Activated CD8-positive, alpha-beta memory T cell treated with anti-CD3 and anti-CD28 coated beads, Interleukin-2, amount 10 ng/mL, durations not matched to agents 7 days and 5 days (primary cell): ENCODE measurements at places on chromosomes 16 and 17. TPM values are rescaled to one million over a fixed set of nuclear protein-coding genes. Genes with fewer than 3 reads are reported as not detected.
A peak's percentile ranks its signal among the peaks of the same experiment; 100 is the strongest.

Gene SLC5A2
- total RNA-seq, result not detected

Gene DBNDD1
- not detected for total RNA-seq

Gene KCNJ2
- not detected for total RNA-seq

Gene GAS7
- 2.1 TPM for total RNA-seq

Gene CDH11
- total RNA-seq, result not detected

Gene KCNG4
- total RNA-seq, result not detected

Gene SRR
- 18.8 TPM for total RNA-seq

Gene CNTNAP1
- 0.61 TPM for total RNA-seq

DNA sequence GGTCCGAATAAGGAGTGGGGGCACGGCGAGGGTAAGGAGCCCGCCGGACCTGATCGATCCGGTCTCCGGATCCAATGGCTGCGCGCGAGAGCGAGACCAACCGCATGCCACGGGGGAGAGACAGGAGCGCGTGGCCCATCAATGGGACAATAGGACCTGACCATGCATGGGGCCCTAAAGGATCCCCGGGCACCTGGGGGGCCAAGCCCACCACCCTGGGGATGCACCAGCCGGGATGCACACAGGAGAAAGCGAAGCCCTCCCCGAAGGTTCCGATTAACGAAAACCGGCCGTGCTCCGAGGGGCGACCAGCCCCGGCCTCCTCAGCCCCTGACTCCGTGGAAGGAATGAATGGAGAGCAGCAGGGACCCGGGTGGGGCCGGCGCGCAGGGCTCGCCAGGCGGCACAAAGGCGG, 525 bp downstream of the JPT1 start:
- H3K36me3 ChIP-seq, result peaks cover 26% of the 10 kb centered on the region
- H3K4me1 ChIP-seq, result peaks cover 38% of the 10 kb centered on the region
- H3K27ac ChIP-seq, result peak overlapping the region; percentile 90
- peak overlapping the region; percentile 98 for H3K4me3 ChIP-seq
- no peaks in the 10 kb centered on the region for H3K27me3 ChIP-seq

GRCh38 chr16:86479419-86479818, 30.9 kb upstream of the FOXF1 start:
- no peak overlapping the region for H3K4me3 ChIP-seq
- no peak overlapping the region for H3K27ac ChIP-seq
- no peak for DNase-seq
- no peaks in the 10 kb centered on the region for H3K36me3 ChIP-seq
- H3K27me3 ChIP-seq, result peaks cover 15% of the 10 kb centered on the region

GRCh38 chr16:50568187-50568815, 20.1 kb downstream of the NKD1 start:
- no peak for DNase-seq
- H3K4me3 ChIP-seq, result no peak overlapping the region
- H3K27me3 ChIP-seq, result no peaks in the 10 kb centered on the region
- H3K36me3 ChIP-seq, result no peaks in the 10 kb centered on the region
- H3K27ac ChIP-seq, result no peak overlapping the region

- no peak overlapping the region for H3K27ac ChIP-seq
- H3K27me3 ChIP-seq, result peaks cover 28% of the 10 kb centered on the region
- H3K4me1 ChIP-seq, result peaks cover 1% of the 10 kb centered on the region
- H3K36me3 ChIP-seq, result no peaks in the 10 kb centered on the region
- H3K4me3 ChIP-seq, result no peak overlapping the region
- peak; percentile 33 for DNase-seq
These were observed 101.5 kb upstream of the CDH5 start for GRCh38 chr16:66265048-66265415.

DNA sequence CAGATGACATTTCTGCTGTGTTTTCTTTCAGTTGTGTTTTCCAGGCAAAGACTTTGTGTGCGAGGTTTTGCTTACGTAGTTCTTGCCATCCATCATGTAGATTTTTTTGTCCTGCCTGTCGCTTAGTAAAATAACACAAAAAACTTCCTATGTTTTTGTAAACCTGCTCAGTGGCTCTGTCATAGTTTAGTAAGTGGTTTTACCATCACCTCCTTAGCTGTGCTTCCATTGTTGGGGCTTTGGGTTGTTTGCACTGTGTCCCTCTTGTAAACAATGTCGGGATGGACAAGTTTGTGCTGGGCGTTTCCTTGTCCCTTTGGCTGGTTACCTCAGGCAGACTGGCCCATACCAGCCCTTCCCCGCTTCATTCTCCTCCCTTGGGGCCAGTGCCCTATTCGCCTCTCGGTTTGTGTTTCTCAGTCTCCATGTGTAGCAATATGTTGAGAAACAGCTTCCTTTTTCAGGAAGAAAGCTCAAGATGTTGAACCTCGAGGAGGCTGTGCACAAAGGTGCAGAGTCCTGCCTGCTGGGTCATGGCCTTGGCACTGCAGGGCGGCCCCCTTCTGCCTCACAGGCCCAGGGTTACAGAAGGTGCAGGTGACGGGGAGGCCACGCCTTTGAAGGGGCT, 74.6 kb downstream of the KSR1 start:
- H3K4me3 ChIP-seq, result no peak overlapping the region
- H3K27ac ChIP-seq, result no peak overlapping the region
- peaks cover 64% of the 10 kb centered on the region for H3K4me1 ChIP-seq
- H3K36me3 ChIP-seq, result no peaks in the 10 kb centered on the region

DNA sequence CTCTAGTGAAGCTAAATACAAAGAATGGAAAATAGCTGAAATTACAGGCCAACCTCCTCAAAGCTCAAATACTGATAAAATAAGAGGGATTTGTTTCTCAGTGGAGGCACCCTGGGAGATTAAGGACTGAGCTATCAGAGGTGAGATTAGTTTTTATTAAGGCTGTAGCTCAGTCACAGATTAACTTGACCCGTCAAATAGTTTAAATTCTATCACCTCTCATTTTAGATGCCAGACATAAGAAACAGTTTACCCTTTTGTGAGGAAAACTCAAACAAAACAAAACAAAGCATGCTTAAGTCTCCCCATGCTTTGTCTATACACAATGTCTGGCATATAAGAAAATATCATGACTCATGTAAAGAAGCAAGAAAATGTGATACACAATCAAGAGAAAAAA, 208.3 kb upstream of the PMFBP1 start:
- no peak for DNase-seq
- no peaks in the 10 kb centered on the region for H3K4me1 ChIP-seq
- no peaks in the 10 kb centered on the region for H3K27me3 ChIP-seq
- H3K36me3 ChIP-seq, result no peaks in the 10 kb centered on the region

DNA sequence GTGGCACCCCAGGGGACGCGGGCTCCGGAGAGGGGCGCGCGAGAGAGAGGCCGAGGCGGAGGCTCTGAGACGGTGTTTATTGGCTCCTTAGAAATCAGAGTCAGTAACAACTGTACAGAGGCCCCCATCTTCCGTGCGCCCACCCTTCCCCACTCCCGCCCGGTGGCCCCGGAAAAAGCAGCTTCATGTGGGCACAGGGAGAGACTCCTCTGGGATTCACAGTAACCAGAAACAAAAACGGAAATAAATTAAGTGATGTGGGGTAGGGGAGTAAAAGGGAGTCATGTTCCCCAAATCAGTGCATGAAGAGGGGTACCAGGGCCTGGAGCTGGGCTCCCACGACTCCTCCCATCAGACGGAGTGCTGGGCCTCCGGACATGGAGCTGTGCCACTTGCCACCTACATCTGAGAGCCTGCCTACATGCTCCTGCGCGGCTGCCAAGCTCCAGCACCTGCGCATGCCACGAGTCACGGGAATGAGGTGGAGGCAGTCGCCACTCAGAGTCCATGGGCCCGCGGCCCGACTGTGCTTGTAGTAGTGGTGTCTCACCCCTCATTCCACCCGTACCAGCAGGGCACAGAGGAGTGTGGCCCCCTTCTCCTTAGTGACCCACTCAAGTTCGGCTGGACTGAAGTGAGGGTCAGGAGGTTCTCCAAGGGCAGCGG, 543 bp upstream of the GPS2 start:
- DNase-seq, result no peak
- H3K27ac ChIP-seq, result peak overlapping the region; percentile 87
- peaks cover 45% of the 10 kb centered on the region for H3K4me1 ChIP-seq
- no peaks in the 10 kb centered on the region for H3K27me3 ChIP-seq
- H3K36me3 ChIP-seq, result peaks cover 29% of the 10 kb centered on the region
- peak overlapping the region; percentile 80 for H3K4me3 ChIP-seq

GRCh38 chr17:83018658-83019193, 60.7 kb upstream of the METRNL start:
- no peak overlapping the region for H3K27ac ChIP-seq
- peaks cover 4% of the 10 kb centered on the region for H3K4me1 ChIP-seq
- peaks cover 7% of the 10 kb centered on the region for H3K36me3 ChIP-seq
- no peaks in the 10 kb centered on the region for H3K27me3 ChIP-seq

- H3K4me3 ChIP-seq, result no peak overlapping the region
- H3K4me1 ChIP-seq, result no peaks in the 10 kb centered on the region
- no peak overlapping the region for H3K27ac ChIP-seq
- no peaks in the 10 kb centered on the region for H3K27me3 ChIP-seq
These were observed 831.0 kb upstream of the EEF2KMT start for GRCh38 chr16:5928476-5929065.

DNA sequence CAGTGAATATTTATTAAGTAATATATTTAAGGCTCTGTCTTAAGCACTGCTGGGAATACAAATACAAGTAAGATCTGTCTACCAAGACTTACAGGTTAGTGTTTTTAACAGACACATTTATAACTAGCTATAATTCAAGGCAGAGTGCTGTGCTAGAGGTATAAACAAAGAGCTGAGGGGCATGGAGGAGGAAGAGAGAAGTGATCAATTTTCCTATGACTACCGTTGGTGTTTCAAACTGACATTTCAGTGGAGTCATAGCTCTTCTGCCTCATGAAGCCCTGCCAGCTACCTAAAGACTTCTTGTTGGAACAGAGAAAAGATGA, 79.9 kb downstream of the CYB561 start:
- no peak for DNase-seq
- no peak overlapping the region for H3K27ac ChIP-seq
- H3K4me3 ChIP-seq, result no peak overlapping the region
- H3K27me3 ChIP-seq, result no peaks in the 10 kb centered on the region
- no peaks in the 10 kb centered on the region for H3K4me1 ChIP-seq

DNA sequence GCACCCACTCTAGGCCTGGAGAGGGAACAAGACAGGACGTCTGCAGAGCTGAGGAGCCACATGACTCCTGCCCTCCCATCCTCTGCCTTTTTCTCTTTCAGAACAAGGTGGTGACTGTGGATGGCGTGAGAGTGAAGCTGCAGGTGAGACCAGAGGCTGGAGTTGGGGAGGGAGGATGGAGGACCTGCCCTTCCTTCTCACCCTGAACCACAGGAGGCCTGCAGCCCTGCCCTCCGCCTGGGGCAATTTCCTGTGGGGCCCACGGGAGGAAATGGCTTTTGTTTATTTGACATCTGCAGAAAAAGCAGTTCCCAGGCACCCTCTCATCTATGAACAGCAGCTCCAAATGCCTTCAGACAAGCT, 5.1 kb downstream of the RAB37 start:
- peak overlapping the region; percentile 43 for H3K4me3 ChIP-seq
- DNase-seq, result peak; percentile 88
- H3K36me3 ChIP-seq, result peaks cover 20% of the 10 kb centered on the region
- H3K27me3 ChIP-seq, result no peaks in the 10 kb centered on the region
- peaks cover 84% of the 10 kb centered on the region for H3K4me1 ChIP-seq

DNA sequence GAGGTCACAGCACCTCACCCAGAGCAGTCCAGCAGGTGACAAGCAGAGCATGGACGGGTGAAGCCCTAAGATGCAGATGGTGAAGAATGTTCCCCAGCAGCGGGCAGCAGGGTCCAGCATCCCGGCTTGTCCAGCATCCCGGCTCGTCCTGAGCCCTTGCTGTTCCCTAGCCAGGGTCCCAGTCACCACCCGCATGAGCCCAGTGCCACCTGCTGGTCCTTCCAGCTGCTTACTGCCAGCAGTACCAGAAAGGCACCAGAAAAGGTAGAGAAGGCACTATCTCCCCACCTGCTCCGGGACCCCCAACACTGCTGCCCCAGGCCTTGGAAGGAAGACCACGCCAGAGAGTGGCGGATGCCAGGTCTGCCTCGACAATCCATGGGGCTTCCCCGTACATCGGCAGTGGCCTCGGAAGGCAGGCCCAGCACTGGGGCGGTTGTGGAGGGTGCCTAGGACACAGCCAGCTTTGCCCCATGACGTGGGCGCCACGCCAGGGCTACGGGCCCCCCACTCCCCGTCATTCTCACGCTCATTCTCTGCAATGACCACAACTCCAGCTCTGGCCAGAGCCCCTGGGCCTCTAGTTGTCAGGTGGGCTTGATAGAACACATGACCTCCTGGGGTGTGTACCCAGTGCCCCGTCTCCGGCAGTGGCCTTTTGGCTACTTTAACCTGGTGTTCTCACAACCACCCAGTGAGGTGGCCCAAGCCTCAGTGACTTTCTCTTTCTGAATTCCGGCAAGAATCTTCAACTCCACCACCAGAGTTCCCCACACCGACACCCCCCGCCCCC, 1.4 kb downstream of the CENPX start:
- peak overlapping the region; percentile 82 for H3K4me3 ChIP-seq
- peak; percentile 76 for DNase-seq
- peak overlapping the region; percentile 78 for H3K27ac ChIP-seq
- H3K36me3 ChIP-seq, result peaks cover 4% of the 10 kb centered on the region

DNA sequence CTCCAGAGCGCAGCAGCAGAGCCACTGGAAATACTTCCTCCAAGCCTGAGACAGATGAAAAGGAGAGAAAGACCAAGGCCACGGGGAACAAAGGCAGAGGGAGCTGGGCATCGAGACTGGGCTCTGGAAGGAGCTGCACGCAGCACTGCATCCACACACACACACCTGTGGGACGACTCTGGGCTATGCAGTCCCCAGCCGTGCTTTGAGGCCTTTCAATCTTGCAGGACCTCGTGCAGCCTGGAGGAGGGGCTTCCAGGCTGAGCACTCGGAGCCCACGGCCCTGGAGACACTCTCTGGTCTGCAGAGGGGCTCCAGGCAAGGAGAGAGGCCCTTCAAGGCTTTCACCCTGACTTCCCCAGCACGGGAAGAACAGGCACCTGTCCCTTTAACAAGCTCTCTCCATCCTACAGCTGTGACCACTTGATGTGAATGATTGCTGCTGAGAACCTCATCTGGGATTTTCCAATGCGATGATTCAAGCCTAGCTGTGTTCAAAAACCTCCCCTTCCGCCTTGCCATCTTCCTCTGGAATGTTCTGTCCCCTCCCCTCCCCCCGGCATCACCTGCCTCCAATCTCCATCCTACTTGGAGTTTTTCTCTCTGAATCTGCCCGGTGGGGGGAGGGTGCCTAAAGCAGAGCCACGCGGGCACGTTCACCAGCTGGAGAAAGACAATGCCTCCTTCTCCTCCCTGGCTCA, 37.5 kb downstream of the RBFOX3 start:
- no peak overlapping the region for H3K27ac ChIP-seq
- no peaks in the 10 kb centered on the region for H3K36me3 ChIP-seq
- H3K4me1 ChIP-seq, result no peaks in the 10 kb centered on the region

DNA sequence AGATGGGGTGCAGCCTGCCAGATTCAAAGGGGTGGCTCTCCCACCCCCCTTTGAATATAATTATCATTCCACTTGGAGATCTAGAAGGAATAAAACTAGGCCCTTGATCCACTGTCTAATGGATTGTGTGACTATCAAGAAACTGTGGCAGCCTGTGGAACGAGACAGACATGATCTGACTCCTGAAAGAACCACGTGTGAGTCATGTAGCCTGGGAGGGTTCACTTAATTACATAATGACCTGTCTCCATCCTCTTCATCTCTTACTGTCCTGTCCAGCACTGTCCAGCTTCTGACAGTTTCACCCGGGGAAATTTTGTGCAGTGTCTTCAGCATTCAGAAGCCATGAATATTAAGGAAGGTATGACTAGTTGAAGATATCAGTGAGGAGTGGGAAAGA, 43.3 kb upstream of the CDH13 start:
- H3K36me3 ChIP-seq, result no peaks in the 10 kb centered on the region
- no peak overlapping the region for H3K27ac ChIP-seq
- no peak overlapping the region for H3K4me3 ChIP-seq
- no peaks in the 10 kb centered on the region for H3K4me1 ChIP-seq

- H3K27me3 ChIP-seq, result no peaks in the 10 kb centered on the region
- H3K4me1 ChIP-seq, result no peaks in the 10 kb centered on the region
- no peak for DNase-seq
- H3K27ac ChIP-seq, result no peak overlapping the region
These were observed 6.5 kb upstream of the UBB start for GRCh38 chr17:16374146-16374938.
